ENCODE measurements at places on chromosomes 5 and 9.
A peak's percentile ranks its signal among the peaks of the same experiment; 100 is the strongest.

GRCh38 chr5:76524868-76525267 lies 98.3 kb downstream of the F2RL2 start:
- DNase-seq, result no peak

- DNase-seq, result peak; percentile 73
Observed at GRCh38 chr5:147310059-147310704, 75.4 kb downstream of the STK32A start.

- no peak for DNase-seq
Observed at GRCh38 chr5:132102944-132103331, 29.3 kb downstream of the CSF2 start.

DNA sequence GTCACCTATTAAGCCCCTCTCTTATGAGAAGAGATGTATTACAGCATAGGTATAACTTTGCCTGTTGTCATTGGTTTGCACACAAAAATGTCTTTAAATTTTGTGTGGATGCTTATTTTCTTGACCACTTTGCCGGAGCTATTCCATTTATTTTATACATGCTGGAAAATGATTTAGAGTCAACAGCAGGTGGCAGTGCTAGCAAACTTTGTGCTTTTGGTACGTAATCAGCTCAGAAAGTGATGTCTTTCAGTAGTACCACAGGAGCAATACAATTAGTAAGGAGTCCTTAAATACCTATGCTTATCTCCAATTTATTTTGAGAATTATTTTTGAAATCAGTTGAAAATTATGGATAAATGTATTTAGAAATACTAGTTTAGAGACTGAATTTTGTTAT lies 19.8 kb upstream of the NUDT12 start:
- peak; percentile 74 for DNase-seq

DNA sequence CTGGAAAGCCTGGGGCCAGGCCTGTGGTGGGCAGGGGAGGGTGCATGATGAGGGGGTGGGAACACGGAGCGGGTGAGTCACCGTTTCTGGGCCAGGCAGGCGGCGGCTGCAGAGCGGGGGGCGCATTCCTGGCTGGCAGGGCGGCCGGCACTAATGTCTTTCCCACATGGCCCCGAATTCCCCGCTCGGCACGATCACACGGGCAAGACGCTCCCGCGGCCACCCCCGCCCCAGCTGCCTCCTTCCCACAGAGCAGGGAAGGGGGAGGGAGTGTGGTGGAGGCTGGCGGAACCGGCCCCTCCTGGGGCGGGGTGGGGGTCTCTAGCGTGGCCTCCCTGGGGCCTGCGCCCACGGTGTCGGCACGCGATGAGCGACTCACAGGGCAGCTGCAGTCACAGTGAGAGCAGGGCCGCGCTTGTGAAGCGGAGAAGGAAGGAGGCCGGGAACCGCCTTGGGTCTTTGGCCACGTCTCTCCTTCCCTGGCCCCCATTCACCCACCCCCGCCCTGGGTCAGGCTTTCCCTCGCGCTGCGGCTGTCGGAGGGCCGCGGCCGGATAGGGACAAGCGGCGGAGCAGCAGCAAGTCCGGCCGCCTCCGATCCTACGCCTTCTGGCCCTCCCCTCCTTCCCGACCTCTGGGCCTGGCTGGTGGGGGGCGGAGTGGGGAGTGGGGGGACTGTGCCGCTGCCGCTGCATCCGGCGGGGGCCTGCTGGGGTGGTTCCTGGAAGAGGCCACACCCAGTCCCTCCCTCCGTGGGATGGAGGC lies 48.9 kb downstream of the CXXC5 start:
- no peak for DNase-seq

GRCh38 chr5:95673081-95673480 lies 9.7 kb downstream of the SPATA9 start:
- DNase-seq, result no peak

GRCh38 chr9:127943731-127944144 lies 6.1 kb upstream of the DPM2 start:
- DNase-seq, result peak; percentile 88

DNA sequence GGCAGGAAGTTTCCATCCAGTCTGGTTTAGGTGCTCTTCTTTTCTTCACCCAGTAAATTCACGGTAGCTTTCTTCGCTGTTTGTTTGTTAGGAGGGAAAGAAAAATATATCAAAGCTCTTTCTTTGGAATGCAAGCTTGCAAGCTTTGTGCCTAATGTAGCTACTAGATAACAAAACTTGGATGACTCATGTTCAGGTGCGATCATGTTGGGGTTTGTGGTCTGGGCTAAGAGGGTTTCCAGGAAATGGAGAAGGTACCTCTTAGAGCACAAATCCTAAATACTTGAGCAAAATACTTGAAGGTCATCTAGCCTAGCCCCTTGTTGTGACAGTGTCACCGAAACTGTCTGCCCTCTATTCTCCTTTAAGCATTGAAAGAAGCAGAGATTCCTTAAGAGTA lies 17.7 kb downstream of the SRP19 start:
- no peak for DNase-seq

- DNase-seq, result no peak
Observed at GRCh38 chr5:32711681-32712480, 760 bp downstream of the NPR3 start.

GRCh38 chr9:114803479-114804265 lies 2.2 kb downstream of the TNFSF15 start:
- no peak for DNase-seq

DNA sequence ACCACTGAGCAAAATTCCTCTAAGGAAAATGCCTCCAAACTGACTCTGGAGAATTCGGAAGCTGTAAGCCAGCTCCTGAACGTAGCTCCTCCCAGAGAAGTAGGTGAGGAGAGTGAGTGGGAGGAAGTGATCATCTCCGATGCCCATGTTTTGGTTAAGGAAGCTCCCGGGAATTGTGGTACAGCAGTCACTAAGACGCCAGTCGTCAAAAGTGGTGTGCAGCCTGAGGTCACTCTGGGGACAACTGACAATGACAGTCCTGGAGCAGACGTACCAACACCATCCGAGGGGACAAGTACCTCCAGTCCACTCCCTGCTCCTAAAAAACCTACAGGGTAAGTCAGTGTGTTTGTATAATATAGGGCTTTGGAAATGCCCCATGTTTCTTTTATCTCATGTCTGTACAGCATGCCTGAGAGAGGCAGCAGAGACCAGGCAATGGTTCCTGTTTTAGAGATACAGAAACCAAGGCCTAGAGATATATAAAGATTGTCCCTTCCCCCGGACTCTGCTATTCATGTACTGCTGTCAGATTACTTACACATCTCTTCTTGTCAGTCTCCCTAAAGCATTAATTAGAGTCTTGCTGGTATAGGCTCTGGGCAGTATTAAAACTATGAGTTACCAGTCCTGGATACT lies 23.9 kb downstream of the HMGXB3 start:
- no peak for DNase-seq

GRCh38 chr5:136079195-136079985 lies 50.6 kb downstream of the TGFBI start:
- no peak for DNase-seq

DNA sequence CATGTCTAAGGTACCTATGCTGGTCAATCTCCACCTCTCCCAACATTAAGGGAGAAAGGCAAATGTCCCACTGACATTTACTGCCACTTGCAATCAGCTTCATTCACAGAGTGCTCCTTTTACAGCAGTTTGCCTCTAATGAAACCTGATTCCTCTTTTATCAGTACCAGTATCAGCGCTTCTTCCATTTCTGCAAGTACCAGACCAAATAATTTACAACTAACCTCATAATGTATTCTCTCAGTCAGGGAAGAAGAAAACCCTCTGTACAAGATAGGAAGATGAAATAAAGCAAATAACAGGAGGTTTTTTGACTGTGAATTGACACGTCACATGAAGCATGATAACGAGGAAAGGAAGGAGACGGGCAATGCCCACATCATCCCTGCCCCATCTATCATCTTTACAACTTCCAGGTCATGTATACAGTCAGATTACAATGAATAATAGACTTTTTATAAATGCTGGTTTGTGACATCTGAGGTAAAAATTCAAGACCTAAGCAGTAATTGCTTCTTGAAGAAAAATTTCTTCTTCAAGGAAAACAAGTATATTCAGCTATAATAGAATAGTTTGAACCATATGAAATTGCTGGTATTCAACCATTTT lies 21.9 kb downstream of the ABITRAM start:
- peak; percentile 26 for DNase-seq

DNA sequence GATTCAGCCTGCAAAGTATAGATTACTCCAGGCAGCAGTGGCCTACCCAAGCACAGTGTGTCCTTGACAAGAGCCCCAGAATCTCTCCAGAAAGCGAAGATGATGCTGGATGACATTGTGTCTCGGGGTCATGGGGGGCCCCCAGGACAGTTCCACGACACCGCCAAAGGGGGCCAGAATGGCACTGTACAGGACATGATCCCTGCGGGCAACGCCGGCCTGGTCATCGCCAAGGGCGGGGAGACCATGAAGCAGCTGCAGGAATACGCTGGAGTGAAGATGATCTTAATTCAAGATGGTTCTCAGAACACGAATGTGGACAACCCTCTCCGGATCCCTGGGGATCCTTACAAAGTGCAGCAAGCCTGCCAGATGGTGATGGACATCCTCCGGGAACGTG lies 107.0 kb upstream of the MTAP start:
- no peak for DNase-seq

- DNase-seq, result peak; percentile 22
Observed at GRCh38 chr5:102959055-102959454, 160.9 kb downstream of the GIN1 start.

DNA sequence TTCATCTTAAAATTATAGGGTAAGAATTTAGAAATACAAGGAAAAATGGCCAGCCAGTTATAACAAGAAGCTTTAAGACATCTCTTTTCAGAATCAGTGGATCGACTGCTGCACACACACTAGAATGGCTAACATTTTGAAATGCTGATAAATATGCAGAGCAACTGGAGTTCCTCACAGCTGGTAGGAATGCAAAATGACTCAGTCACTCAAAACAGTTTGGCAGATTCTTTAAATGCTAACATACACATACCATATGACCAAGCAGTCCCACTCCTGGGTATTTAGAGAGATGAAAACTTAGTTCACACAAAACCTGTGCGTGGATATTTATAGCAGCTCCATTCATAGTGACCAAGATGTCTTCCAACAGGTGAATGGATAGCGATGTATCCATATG lies 23.2 kb upstream of the PSAT1 start:
- DNase-seq, result no peak

- no peak for DNase-seq
Observed at GRCh38 chr9:35741740-35742139, 7.3 kb downstream of the GBA2 start.

- peak; percentile 5 for DNase-seq
Observed at GRCh38 chr5:80871541-80871961, 88.6 kb upstream of the RASGRF2 start.

DNA sequence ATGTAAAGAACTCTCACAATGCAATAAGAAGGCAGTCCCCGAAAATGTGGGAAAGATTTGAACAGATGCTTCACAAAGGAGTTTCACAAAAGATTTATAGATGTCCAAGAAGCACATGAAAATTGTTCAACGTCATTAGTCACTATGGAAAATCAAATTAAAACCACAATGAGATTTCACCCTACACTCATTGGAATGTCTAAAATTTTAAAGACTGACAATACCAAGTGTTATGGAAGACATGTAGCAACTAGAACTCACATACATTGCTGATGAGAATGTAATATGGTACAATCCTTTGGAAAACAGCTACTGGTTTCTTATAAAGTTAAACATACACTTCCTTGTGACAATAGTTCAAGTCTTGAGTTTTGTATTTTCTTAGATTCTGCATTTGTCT lies 11.0 kb upstream of the RECK start:
- DNase-seq, result no peak

DNA sequence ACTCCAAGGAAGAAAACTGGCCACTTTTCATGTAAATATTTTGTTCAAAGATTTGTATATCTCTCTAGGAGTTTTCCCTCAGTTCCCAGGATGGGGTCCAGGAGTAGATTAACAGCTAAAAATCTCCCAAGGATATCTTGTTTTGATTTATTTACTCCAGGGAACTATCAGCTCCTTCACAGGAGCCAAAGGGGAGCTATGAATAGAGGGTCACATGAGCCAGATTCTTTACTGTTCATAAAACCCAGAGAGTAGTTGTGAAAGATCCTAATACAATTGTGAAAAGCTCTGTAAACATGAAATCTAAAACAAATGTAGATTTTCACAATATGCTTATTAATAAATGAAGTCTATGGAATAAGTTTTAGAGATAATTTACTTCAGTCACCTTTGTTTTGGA lies 16.9 kb downstream of the DIMT1 start:
- DNase-seq, result peak; percentile 61

DNA sequence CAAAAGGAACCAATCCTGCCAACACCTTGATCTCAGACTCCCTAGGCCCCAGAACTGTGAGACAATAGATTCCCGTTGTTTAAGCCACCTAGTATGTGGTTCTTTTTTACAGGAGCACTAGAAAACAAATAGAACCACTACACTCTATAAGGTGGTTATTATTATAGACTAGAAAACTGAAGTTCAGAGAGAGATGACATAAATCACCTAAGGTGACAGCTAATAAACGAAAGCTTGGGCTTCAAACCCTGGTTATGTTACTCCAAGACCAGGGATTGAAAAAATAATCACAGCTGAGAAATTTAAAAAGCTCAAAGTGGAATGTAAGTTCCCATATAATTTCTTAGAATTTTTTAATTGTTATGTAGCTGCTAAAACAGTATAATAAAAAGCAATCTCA lies 716.2 kb upstream of the DMAC1 start:
- DNase-seq, result no peak

DNA sequence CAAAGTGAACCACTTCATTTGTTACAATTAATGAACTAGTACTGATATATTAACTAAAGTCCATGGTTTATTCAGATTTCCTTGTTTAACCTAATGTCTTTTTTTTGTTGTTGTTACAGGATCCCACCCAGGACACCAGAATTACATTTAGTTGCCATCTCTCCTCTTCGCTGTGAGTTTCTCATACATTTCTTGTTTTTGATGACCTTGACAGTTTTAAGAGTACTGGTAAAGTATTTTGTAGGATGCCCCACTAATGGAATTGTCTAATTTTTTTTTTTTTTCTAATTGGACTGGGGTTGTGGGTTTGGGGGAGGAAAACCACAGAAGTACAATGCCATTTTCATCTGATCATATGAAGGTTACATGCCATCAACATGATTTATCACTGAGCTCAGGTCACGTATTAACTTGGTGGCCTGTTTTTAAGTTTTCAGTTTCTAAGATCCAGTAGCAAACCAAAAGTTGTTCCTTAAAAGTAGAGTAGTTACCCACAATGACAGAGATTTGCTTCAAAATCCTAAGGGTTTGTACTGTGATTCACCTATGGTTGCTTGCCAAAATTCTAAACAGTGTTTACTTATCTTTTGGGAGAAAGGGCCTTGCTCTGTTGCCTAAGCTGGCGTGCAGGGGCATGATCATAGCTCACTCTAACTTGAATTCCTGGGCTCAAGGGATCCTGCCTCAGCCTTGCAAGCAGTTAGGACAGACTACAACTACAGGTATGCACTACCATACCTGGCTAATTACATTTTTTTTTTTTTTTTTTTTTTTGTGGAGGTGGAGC lies 4.5 kb upstream of the OTULIN start:
- DNase-seq, result no peak

GRCh38 chr5:89265511-89266179 lies 382.7 kb upstream of the MEF2C start:
- no peak for DNase-seq

- peak; percentile 66 for DNase-seq
Observed at GRCh38 chr9:72292256-72292682, 72.7 kb downstream of the ZFAND5 start.
